ENCODE measurements at places on chromosomes 6 and 20.

DNA sequence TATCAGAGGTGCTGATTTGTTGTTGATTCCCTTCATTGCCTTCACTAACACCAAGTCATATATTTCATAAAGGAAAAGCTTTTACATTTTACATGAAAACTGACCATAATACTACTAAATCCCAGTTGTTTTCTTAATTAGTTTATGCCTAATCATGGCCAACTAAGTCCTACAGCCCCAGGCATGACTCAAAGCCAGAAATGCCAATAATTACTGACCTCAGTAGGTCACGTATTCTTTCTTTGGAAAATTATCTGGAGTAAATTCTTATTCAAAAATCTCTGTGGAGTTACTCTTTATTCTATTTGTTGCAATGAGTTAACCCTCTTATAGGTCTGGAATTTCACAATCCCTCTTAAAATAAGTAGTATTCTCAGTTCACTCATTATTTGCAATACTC, 13.5 kb upstream of the MYB start:
- no peak for DNase-seq

- DNase-seq, result peak; percentile 81
Measured at GRCh38 chr20:32539817-32540675, 45.1 kb downstream of the NOL4L start.

DNA sequence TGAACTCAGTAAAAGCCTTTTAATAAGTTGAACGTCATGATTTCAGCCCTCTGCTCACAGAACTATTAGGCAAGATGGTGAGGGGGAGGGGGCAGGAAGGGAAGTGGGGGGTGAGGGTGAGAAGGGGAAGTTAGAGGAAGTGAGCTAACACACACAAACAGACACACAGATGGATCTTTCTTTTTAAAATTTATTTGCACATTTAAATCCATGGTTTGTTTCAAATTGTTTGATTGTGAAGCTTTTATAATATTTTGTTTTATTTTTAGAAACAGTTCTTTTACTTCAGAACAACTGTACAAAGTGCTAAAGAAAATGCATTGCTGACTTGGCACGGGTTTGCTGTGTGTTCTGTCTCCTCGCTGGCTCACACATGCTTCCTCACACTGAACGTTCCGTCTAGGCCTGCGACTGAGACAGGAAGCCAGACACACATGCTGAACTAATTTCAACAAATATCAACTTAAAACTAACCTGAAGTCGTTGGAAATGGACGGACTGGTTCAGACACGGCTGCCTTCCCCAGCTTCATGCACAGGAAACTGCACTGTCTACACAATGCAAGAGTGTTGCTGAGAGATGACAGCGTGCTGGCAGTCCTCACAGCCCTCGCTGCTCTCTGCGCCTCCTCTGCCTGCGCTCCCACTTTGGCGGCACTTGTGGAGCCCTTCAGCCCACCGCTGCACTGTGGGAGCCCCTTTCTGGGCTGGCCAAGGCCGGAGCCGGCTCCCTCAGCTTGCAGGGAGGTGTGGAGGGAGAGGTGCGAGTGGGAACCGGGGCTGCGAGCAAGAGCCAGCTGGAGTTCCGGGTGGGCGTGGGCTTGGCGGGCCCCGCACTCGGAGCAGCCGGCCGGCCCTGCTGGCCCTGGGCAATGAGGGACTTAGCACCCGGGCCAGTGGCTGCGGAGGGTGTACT, 8.1 kb upstream of the ZBP1 start:
- DNase-seq, result peak; percentile 80

GRCh38 chr20:1357921-1358671, 29.2 kb upstream of the SDCBP2 start:
- no peak for DNase-seq

DNA sequence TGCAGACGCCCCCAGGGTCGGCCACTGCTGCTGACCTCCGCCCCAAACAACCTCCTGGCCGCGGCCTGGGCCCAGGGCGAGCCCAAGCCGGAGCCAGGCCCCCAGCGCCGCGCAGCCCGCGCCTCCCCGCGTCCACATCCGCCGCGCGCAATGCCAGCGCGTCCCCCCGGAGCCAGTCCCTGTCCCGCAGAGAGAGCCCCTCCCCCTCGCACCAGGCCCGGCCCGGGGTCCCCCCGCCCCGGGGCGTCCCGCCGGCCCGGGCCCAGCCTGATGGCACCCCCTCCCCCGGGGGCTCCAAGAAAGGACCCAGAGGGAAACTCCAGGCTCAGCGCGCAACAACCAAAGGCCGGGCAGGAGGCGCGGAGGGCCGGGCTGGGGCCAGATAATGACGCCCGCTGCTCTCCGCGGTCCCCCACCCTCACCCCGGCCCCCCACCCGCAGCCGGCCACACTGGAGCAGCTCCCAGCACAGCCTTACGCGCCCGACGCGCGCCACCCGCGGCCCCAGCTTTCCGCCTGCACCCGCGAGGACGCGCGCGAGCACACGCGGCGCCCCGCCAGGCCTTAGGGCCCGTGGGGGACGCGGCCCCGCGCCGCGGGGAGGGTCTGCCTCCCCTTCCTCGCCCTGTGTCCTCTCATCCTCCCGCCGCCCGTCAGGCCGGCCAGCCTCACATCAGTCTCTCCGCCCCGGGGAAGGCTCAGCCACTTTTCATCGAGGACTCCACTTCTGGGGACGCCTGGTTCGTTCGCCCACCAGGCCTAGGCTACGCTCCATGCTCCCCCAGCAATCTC, 12.9 kb upstream of the SLC22A7 start:
- DNase-seq, result no peak

DNA sequence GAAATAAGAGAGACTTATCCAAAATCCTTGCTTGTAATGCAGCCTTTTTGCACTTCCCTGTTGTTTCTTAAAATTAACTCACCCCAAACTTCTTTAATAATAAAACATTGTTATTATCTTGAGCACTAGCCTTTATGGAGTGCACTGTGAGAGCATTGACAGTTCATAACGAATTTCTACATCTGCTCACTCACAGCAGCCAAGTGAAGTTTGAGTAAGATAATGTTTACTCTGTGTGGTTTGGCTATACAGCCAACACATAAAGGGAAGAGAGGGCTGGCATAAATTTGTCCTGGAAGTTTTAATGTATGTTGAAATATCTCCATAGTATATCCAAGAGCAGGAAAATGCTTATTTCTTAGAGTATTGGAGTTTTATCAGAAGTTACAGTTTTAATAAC, 227.9 kb downstream of the FRK start:
- DNase-seq, result no peak

DNA sequence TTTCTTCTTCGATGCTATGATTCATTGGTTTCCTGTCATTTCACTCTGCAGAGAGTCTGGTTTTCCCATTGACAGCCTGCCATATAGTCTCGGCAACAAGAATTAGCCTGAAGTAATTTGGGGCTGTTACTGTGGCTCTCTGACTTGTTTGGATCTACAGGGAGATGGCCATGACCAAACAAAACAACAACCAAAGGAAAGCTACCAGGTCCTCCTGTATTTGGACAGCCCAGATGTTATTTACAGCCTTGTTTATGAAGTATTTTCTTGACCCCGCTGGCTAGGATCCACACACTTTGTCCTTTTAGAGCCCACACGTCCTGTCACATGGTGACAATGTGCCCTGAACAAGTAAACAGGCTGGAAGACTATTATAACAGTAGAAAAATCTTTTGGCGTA, 111.4 kb upstream of the PREP start:
- no peak for DNase-seq

DNA sequence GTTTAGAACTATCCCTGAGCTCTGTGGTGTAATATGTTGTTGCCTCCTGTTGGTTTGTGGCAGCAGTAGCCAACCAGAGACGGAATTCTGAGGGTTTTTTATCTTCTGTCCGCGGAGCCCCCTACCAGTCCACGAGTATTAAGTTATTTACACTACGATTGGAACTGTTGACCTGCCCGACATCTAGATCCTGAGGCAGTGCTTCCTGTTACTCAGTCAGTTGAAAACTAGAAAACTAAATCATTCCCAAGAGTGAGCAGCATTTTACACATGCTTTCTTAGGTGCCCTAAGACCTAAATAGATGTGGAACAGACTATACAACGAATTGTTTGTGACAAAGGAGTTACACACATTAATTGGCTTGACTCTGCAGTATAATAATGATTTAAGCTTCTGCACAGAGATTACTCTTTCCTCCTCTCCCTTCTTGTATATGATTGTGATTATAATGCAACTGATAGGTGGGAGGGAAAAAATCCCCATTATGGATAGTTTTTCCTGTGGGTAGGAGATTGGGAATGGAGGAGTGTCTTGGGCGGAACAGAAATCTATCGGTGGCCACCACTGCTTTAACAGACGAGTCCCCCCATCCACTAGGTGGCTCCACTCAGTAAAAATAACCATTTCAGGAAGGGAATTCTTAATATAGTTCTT, 1.7 kb downstream of the LOC128125822 start:
- peak; percentile 72 for DNase-seq

DNA sequence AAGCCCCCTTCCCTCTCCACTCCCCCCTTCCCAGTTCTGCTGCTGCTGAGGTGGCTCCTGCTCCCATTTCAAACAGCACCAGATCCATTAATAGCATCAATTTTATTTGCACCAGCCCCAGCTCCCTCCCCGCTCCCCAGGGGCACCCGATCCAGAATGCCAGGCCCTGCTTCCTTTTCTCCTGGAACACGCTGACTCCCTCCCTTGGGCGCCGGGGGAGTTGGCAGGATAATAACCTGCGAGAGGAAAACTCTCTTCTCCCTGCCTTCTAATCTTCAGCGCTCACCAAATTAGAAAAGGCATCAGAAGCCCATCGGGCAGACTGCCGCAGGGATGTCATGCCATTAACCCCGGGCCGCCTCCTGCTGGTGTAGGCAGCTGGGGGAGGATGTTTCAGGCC, 77.8 kb downstream of the NCR2 start:
- DNase-seq, result no peak

GRCh38 chr6:6217855-6218758, 102.4 kb downstream of the F13A1 start:
- DNase-seq, result no peak

- no peak for DNase-seq
Measured at GRCh38 chr20:2986466-2986865, 57.0 kb upstream of the GNRH2 start.

- no peak for DNase-seq
Measured at GRCh38 chr20:25989196-25989595, 292.5 kb upstream of the ZNF337 start.

- DNase-seq, result no peak
Measured at GRCh38 chr6:90003941-90004340, 109.7 kb downstream of the GJA10 start.

- DNase-seq, result no peak
Measured at GRCh38 chr6:125913864-125914351, 42.7 kb upstream of the HINT3 start.

DNA sequence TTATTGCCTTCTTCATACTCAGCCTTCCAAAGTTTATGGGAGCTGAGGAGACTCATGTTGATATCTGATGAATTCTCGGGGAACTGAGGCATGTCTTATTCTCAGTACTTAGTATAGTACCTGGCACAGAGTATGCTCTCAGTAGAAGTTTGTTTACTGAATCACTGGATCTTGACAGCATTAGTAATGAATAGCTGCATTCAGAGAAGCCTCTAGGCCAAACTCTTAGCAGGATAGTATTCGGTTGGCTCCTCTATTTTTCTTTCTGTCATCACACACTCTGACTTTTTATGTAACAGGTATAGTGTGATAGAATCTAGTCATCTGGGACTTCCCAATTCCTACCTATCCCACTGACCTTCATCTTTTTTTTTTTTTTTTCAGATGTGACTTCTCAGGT, 566.4 kb upstream of the MAN1A1 start:
- DNase-seq, result no peak

- peak; percentile 89 for DNase-seq
Measured at GRCh38 chr6:139323511-139324300, 31.9 kb upstream of the TXLNB start.

GRCh38 chr6:57435475-57436160, 118.2 kb downstream of the PRIM2 start:
- DNase-seq, result no peak

DNA sequence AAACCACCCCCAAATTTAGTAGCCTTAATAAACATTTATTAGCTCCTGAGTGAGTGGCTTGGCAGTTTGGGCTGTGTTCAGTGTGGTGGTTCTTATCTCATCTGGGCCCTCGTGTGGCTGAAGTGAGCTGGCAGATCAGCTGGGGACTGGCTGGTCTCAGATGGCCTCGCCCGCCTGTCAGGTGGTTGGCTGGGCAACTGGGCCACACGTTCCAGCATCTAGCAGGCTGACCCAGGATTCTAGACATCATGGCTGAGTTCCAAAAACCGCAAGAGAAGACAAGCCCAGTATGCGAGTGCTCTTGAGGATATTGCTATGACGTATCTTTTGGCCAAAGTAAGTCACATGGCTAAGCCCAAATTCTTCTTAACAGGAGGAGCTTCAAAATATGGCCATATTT, 28.9 kb downstream of the EIF2S2 start:
- no peak for DNase-seq

DNA sequence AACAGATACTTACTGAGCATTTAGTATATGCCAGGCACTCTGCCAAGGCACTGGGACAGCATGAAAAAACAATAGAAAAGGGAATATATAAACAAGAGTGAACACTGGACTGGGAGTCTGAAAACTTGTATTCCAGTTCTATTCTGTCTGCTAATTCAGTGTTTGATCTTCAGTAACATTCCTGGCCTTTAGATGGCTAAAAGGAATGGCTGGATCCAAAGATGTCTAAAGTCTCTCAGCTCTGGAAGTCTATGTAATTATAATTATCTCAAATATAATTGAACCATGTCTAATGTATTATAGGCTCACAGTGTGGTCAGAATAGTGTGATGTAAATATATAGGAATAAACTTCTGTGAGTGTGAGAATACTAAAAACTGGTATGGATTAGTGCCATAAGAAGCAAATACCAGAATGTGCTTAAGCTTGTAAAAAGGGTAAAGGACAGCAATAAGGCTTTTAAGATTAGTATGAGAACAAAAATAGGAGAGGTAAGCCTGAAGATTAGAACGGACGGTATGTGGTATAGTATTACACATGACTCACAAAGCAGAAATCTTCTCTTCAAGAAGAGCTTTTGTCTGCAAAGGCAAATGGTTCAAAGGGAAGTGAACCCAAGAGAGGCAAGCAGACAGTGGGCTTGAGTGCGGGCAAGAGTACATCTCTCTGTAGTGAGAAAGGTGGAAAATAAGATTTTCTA, 68.5 kb downstream of the TMEM200A start:
- no peak for DNase-seq

DNA sequence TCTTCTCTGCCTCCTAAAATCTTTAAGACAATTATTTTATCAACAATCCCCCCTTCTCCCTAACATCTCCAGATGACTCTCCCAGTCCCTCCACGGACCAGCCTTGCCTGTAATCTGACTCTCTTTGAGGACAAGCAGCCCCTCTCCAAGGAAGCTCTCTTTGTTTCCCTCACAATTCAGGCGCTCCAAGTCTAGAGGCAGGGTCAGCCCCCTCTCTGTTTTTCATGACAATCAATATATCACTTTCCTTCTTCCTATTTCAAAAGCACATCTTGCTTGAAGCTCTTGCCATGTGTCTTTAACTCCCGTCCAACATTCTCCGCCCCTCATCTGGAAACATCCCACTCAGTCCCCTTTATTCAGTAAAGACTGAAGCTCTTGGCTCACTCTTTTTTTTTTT, 393.4 kb upstream of the SULF2 start:
- DNase-seq, result no peak

Measured in CD4-positive, alpha-beta T cell treated with Interleukin-17A for 1 hour (primary cell).